ENCODE measurements at places on chromosomes 12 and 14.

GRCh38 chr14:65434216-65434850 lies 21.8 kb downstream of the FUT8 start:
- DNase-seq, result no peak

GRCh38 chr12:104133321-104133720 lies 4.7 kb downstream of the NFYB start:
- DNase-seq, result no peak

- DNase-seq, result no peak
These were observed 135.5 kb downstream of the PAWR start for GRCh38 chr12:79555028-79555925.

DNA sequence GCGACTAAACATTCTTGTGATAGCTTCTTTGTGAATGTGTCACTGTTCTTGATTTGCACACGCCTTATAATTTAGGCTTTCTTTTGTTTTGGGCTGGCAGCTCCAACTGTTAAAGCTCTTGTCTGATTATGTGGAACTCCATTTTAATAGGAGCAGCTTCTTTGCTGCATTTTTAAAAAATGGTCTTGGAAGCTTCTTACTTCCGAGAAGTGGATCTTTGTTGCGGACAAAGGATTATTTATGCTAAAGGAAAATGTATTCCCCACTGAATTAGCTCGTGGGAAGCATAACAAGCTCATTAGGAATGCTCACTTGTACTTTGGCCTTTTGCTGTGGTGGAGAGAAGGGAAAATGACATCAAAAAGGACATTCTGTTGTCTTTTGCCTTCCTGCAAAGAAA lies 20.0 kb downstream of the GAS2L3 start:
- no peak for DNase-seq

GRCh38 chr14:103727313-103727980 lies 11.8 kb downstream of the ZFYVE21 start:
- DNase-seq, result no peak

GRCh38 chr12:31900271-31900670 lies 58.9 kb upstream of the RESF1 start:
- no peak for DNase-seq

- no peak for DNase-seq
These were observed 97.1 kb downstream of the ARF6 start for GRCh38 chr14:49989966-49990365.

- DNase-seq, result no peak
These were observed 356 bp upstream of the ZC3H14 start for GRCh38 chr14:88562532-88562830.

GRCh38 chr14:104551851-104552737 lies 27.5 kb upstream of the C14orf180 start:
- DNase-seq, result no peak

GRCh38 chr14:66009089-66009488 lies 477.1 kb upstream of the CCDC196 start:
- DNase-seq, result no peak
